ENCODE measurements at places on chromosomes 13 and 19.

GRCh38 chr19:9668544-9668943, 6.4 kb downstream of the ZNF562 start:
- no peak overlapping the region for H3K27ac ChIP-seq
- DNase-seq: no peak
- no peak overlapping the region for H3K4me3 ChIP-seq
- H3K36me3 ChIP-seq: no peaks in the 10 kb centered on the region

DNA sequence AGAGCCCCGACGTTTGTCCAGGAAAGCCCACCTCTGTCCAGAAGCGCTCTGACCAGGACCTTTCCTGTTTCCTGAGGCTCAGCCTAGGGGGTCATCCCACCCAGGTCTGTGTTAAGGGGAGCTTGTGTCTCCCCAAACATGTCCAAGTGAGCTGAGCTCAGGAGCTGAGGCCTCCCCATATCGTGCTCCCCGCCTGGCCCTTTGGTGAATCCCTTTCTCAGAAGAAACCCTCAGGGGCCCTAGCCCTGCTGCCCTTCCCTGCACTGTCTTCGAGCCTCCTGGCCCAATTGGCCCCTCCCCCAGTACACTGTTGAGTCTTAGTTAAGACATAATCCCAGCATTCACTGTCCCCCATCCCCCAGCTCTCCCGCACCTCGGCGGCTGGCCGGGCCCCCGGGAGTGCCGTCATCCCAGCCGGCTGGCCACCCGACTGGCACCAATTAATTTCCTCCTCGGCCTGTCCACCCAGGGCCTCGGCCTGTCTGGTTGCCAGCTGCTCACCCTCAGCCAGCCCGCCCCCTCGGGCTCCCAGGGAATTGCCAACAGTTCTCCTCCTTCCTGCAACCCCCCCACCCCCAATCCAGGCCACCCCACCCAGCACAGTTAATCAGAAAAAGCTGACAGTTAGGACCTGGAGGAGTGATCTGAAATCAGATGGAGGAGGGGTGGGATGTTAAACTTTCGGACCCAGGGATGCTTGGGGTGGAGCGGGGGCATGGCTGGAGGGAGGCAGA, 13.6 kb downstream of the IER2 start:
- DNase-seq: no peak
- H3K4me1 ChIP-seq: peaks cover 53% of the 10 kb centered on the region
- H3K27me3 ChIP-seq: no peaks in the 10 kb centered on the region
- H3K4me3 ChIP-seq: peak overlapping the region; percentile 42
- peak overlapping the region; percentile 99 for H3K27ac ChIP-seq

DNA sequence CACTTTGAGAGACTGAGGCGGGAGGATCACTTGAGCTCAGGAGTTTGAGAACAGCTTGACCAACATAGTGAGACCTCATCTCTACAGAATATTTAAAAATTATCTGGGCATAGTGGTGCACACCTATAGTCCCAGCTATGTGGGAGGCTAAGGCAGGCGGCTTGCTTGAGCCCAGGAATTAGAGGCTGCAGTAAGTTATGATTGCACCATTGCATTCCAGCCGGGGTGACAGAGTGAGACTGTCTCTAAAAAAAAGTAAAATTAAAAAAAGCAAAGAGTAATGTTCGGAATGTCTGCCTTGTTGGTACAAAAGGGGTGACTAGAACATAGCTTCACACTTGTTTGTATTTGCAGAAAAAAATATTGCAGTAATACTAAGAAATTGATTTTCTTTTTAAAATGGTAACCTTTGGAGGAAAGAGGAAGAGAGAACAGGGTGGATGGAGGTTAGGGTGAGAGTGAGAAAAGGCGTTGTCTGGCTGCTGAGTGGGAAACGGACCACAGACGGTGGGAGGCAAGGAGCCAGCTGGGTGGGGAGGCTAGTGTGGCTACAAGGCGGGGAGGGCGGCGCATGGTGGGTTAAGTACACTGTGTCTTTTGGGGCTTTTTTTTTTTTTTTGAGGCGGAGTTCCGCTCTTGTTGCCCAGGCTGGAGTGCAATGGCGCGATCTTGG, 10.2 kb downstream of the PPP1R14A start:
- H3K27ac ChIP-seq: peak overlapping the region; percentile 26
- H3K27me3 ChIP-seq: no peaks in the 10 kb centered on the region
- H3K36me3 ChIP-seq: 0 out of 2 replicates have a peak, but pooled peaks cover 2% of the 10 kb centered on the region
- H3K4me1 ChIP-seq: peaks cover 30% of the 10 kb centered on the region

DNA sequence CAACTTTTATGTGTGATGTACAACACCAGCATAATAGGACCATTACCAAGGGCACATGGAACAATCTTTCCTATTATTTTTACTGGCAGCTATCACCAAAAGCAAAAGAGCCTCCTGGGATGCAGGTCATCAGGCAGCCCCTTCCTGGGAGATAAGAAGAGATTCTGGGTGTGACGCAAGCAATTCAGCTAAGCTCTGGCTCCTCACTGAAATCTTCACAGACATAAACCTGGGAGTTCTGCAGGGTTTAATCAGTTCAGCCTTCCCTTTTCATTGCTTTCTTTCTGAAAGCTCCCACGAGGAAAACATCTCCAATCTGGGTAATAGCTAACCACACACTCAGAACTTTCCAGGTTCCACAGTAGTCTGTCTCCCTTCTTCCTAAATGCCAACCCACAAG, 341.1 kb downstream of the ENOX1 start:
- H3K36me3 ChIP-seq: no peaks in the 10 kb centered on the region
- no peak overlapping the region for H3K4me3 ChIP-seq
- no peaks in the 10 kb centered on the region for H3K27me3 ChIP-seq
- DNase-seq: no peak
- no peak overlapping the region for H3K27ac ChIP-seq

- peak; percentile 52 for DNase-seq
- H3K4me1 ChIP-seq: no peaks in the 10 kb centered on the region
- no peak overlapping the region for H3K27ac ChIP-seq
- H3K4me3 ChIP-seq: no peak overlapping the region
- no peaks in the 10 kb centered on the region for H3K36me3 ChIP-seq
These were observed 94.7 kb downstream of the MIPEP start for GRCh38 chr13:23794267-23795161.

- H3K36me3 ChIP-seq: no peaks in the 10 kb centered on the region
- no peak overlapping the region for H3K4me3 ChIP-seq
- H3K27ac ChIP-seq: no peak overlapping the region
- no peaks in the 10 kb centered on the region for H3K27me3 ChIP-seq
- DNase-seq: no peak
These were observed 191.5 kb downstream of the LHFPL6 start for GRCh38 chr13:39411511-39411910.

DNA sequence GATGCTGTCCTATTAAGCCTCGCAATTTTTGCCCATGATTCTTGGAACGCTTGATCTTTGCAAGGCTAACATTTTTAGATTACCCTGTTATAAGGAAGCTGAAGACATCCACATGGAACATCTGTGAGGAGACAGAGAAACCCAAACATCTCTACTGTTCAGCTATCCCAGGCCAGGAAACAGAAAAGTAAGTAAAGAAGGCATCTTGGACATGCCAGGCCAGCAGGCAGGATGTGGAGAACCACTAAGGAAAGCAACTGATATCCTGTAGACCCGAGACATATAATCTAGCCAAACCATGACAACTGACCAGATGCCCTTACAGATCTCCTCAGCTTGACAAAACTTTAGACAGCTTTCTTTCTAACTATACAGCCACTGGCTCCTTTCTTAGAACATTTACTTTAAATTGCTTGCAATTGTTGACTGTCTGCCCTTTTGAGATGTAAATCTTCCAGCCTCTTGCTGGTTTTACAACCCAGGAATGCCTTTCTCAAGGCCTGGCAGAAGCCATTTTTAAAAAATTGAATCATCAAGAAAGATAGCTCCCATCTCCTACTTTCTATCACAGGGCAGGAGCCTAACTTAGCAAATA, 255.8 kb upstream of the DACH1 start:
- H3K27me3 ChIP-seq: no peaks in the 10 kb centered on the region
- no peaks in the 10 kb centered on the region for H3K4me1 ChIP-seq
- H3K36me3 ChIP-seq: no peaks in the 10 kb centered on the region
- H3K4me3 ChIP-seq: no peak overlapping the region
- H3K27ac ChIP-seq: no peak overlapping the region

- H3K4me3 ChIP-seq: no peak overlapping the region
- no peaks in the 10 kb centered on the region for H3K4me1 ChIP-seq
- H3K27me3 ChIP-seq: no peaks in the 10 kb centered on the region
- no peak overlapping the region for H3K27ac ChIP-seq
- no peaks in the 10 kb centered on the region for H3K36me3 ChIP-seq
- DNase-seq: peak; percentile 4
These were observed 129.5 kb downstream of the CYSLTR2 start for GRCh38 chr13:48783181-48783630.

GRCh38 chr13:46797501-46798237, 708 bp upstream of the ESD start:
- no peaks in the 10 kb centered on the region for H3K27me3 ChIP-seq
- no peak for DNase-seq
- peaks cover 7% of the 10 kb centered on the region for H3K4me1 ChIP-seq
- peak overlapping the region; percentile 81 for H3K4me3 ChIP-seq
- H3K36me3 ChIP-seq: peaks cover 2% of the 10 kb centered on the region
- peak overlapping the region; percentile 93 for H3K27ac ChIP-seq

GRCh38 chr19:29674374-29675119, 9.3 kb downstream of the PLEKHF1 start:
- peaks cover 12% of the 10 kb centered on the region for H3K4me1 ChIP-seq
- no peak overlapping the region for H3K4me3 ChIP-seq
- no peak overlapping the region for H3K27ac ChIP-seq
- no peaks in the 10 kb centered on the region for H3K36me3 ChIP-seq

Data from Panc1 (cell line).